GM23338 (cell line): ENCODE measurements at places on chromosomes 7 and 10. TPM values are rescaled to one million over a fixed set of nuclear protein-coding genes. Genes with fewer than 3 reads are reported as not detected.
A peak's percentile ranks its signal among the peaks of the same experiment; 100 is the strongest.

DNA sequence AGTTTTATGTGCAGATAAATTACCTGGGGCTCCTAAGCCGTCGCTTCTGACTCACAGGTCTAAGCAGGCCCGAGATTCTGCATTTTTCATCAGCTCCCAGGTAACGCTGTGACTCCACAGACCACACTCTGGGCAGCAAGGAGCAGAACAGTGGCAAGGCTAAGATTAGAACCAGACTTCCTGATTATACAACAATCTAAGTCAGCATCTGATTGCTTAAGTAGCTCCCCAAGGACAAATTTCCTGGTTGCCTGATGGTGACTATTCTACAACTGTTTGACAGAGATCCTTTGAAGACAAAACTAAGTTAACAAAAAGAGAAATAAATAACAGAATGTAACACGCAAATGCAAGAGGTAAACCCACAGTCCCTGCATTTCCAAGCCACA is 69.0 kb downstream of the CREB3L2 start:
- peak overlapping the region; percentile 40; the same call in 1 of the 2 replicates for H3K27ac ChIP-seq
- H3K4me3 ChIP-seq: no peak overlapping the region
- no peak for DNase-seq
- no peaks in the 10 kb centered on the region for H3K27me3 ChIP-seq
- H3K4me1 ChIP-seq: peaks cover 30% of the 10 kb centered on the region; the same call in 1 of the 2 replicates

- no peak overlapping the region for H3K4me3 ChIP-seq
- DNase-seq: no peak
- no peak overlapping the region for H3K27ac ChIP-seq
- no peaks in the 10 kb centered on the region for H3K4me1 ChIP-seq
Measured at GRCh38 chr7:44258865-44259546, 58.2 kb downstream of the YKT6 start.

NEUROD6 gene
- total RNA-seq: not detected in 2 replicates

KLF6 gene
- total RNA-seq: 18.0 and 19.6 TPM in 2 replicates

ERVW-1 gene
- total RNA-seq: 0.07 TPM in 1 of 2 replicates, not detected in the other

PHF14 gene
- 69.1 and 72.0 TPM in 2 replicates for total RNA-seq

CHPF2 gene
- 24.9 and 26.1 TPM in 2 replicates for total RNA-seq

- H3K36me3 ChIP-seq: peaks cover 22% of the 10 kb centered on the region
- DNase-seq: no peak
- H3K27ac ChIP-seq: no peak overlapping the region
- no peaks in the 10 kb centered on the region for H3K27me3 ChIP-seq
- peaks cover 8% of the 10 kb centered on the region for H3K4me1 ChIP-seq
- no peak overlapping the region for H3K4me3 ChIP-seq
Measured at GRCh38 chr10:21742740-21743412, 208.8 kb downstream of the MLLT10 start.

GRCh38 chr10:43845121-43845520 is 196.4 kb upstream of the ZNF32 start:
- no peak for DNase-seq
- no peak overlapping the region for H3K4me3 ChIP-seq
- no peak overlapping the region for H3K27ac ChIP-seq
- H3K27me3 ChIP-seq: no peaks in the 10 kb centered on the region
